ENCODE measurements at places on chromosomes 3 and 15.

GRCh38 chr3:179108086-179108485 is 36.5 kb upstream of the ZMAT3 start:
- DNase-seq = no peak

- peak; percentile 73 for DNase-seq
Observed at GRCh38 chr3:42556089-42556632, 25.6 kb downstream of the SEC22C start.

DNA sequence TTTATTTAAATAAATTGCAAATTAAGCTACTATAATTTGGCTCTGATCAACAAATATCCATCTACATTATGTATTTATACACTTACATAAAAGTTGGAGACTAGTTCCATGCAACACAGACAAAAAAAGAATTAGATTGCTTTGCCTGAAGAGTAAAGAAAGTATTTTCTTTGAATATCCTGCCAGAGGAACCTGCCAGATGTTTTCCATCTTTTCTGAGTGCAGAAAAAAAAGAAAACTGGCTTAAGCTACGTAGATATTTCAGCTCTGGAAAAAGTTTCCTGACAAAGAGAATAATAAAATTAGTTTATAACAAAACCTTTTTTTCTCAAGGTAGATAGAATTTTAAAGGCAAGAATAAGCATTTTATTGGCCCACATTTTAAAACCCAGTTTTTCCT is 607.5 kb upstream of the NAALADL2 start:
- DNase-seq = no peak

DNA sequence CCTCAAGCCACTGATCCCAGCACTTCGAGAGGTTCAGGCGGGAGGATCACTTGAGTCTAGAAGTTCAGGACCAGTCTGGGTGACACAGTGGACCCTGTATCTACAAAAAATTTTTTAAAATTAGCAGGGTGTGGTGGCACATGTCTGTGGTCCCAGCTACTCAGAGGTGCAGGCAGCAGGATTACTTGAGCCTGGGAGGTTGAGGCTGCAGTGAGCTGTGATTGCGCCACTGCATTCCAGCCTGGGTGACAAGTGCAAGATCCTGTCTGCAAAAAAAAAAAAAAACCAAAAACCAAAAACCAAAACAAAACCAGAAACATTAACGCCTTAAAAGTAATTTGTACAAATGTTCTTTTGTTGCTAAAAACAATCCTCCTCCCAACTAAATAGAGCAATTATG is 27.9 kb upstream of the SLC12A8 start:
- DNase-seq = no peak

- no peak for DNase-seq
Observed at GRCh38 chr3:73504239-73504638, 120.5 kb downstream of the PDZRN3 start.

GRCh38 chr3:112813723-112814171 is 32.9 kb downstream of the CD200R1L start:
- DNase-seq = no peak

DNA sequence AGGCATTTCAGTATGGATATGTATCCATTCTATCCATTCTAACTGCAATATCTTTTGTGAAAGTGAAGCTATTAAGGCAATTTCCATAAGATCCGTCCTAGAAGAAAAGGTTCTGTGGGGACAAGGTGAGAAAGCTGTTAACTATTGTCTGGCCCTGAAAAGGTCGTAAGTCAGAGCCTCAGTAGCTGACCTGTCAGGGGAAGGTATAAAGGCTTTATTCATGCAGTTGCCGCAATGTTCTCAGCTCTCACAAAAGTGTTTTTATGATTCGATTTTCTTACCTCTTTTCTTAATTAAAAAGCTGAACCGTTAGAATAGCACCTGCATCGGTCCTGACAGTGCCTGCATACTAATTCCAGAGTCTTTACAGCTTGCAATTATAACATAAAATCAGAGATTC is 24.7 kb downstream of the ZIC4 start:
- no peak for DNase-seq

- no peak for DNase-seq
Observed at GRCh38 chr3:196813903-196814302, 53.8 kb upstream of the SENP5 start.

- DNase-seq = no peak
Observed at GRCh38 chr3:124019291-124019690, 27.4 kb upstream of the ROPN1 start.

DNA sequence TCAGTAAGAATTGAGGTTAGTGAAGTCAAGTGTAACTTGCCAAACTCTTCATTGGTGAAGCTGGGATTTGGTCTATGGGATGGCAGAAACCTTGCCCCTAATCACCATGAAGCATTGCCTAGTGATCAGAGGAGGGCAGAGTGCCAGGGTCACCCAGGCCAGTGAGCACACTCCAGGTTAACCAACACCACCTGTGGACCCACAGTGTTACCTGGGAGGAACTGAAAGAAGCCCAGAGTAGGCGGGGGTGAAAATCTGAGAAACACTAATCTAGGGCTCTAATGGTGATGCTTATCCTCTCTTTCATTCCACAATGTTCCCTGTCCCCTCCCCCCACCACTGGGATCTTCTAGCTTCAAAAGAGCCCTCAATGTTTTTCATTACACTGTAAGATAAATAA is 372.8 kb downstream of the CTNNB1 start:
- no peak for DNase-seq

DNA sequence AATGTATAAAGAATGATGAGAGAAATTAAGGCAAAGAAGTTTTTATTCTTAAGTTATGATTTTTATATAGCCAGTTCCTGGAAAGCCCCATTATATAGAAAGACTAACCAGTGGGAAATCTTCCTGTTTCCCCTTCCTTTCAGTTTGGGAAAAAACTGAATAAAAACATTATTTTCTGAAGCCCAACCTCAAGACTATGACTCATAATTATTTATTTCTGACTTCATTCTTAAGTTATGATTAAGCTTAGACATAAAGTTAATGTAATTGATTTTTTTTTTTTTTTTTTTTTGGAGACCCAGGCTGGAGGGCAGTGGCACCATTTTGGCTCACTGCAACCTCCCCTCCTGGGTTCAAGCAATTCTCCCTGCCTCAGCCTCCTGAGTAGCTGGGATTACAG is 55.8 kb downstream of the TRPC1 start:
- DNase-seq = no peak

- no peak for DNase-seq
Observed at GRCh38 chr15:74535388-74536084, 5.5 kb upstream of the ARID3B start.

- DNase-seq = no peak
Observed at GRCh38 chr15:70998319-70998718, 105.7 kb downstream of the LRRC49 start.

DNA sequence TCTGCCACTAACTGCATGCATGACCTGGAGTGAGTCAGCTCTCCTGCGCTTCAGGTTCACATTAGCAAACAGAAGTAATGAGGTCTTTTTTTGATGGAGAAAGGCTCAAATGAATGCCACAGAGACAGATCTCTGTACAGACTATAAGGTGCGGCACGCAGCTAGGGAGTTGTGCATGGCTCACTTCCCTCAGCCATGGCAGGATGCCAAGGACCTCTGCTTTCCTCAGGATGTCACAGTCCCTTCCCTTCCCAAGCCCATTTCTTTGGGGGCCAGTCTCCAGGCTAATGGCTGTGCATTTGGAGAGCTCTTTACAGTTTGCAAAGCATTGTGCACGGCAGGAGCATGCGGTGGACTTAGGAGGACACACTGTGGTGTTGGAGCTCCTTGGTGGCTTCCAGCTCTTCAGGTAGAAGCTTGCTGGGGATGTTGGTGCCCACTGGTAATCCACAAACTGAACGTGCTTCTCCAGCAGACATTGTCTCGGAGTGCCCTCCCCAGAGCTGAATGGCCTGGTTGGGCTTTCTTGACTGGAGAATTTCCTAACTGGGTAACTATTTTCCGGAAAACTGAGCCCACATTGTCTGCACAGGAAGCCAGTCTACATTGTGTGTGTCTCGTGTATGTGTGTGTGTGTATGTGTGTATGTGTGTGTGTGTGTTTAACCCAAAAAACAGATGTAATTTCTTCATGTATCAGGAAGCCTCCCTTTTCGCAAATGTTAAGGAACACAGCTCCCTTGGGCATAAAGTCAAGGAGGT is 172.5 kb upstream of the TLE3 start:
- no peak for DNase-seq

- no peak for DNase-seq
Observed at GRCh38 chr3:52122491-52122890, 31.7 kb downstream of the POC1A start.

DNA sequence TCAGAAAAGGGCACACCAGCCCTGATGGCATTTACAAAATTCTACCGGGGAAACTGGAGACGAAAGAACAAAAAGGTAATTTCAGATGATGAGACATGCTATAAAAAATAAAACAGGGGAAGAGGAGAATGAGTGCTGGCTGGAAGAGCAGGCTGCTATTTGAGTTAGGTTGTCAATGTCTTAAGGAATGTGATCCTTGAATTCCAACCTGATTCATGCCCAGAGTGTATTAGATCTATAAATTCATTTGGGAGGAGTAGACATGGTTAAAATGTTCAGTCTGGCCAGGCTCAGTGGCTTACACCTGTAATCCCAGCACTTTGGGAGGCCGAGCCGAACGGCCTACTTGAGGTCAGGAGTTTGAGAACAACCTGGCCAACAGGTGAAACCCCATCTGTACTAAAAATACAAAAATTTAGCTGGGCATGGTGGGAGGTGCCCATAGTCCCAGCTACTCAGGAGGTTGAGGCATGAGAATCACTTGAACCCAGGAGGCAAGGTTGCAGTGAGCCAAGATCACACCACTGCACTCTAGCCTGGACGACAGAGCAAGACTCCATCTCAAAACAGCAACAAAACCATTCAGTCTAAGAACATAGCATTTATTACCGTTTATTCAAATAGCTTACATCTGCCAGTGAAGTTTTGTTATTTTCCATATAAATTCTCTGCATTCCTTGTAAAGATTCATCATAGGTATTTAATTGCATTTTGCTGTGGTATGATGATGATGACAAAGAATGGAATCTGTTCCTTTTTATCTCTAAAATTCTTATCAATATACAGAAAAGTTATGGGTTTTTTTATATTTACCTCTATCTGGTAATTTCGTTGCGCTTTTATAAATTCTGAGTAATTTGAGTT is 126.7 kb upstream of the NR2E3 start:
- no peak for DNase-seq

- DNase-seq = peak; percentile 99
Observed at GRCh38 chr3:128617557-128618397, 32.8 kb downstream of the RPN1 start.

- no peak for DNase-seq
Observed at GRCh38 chr3:50203113-50203808, 1.8 kb upstream of the SLC38A3 start.

- DNase-seq = no peak
Observed at GRCh38 chr3:42850263-42850662, 25.4 kb downstream of the CYP8B1 start.

- DNase-seq = no peak
Observed at GRCh38 chr3:178823150-178823549, 248.5 kb downstream of the ZMAT3 start.

DNA sequence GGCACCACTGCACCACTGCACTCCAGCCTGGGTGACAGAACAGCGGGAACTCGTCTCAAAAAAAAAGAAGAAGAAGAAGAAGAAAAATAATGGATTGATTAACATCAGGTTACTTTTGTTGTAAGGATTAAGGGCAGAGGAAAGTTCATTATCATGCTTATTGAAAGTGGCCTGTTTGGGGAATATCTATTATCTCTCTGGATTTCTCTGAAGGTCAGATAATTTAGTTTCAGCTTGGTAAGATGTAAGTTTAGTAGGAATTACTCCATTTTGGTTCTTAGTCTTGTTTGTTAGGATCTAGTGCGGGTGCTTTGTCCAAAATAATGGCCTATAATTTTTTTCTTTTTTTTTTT is 2.5 kb upstream of the MTMR14 start:
- DNase-seq = no peak

GRCh38 chr3:50572801-50573371 is 3.6 kb downstream of the HEMK1 start:
- DNase-seq = no peak

Measured in CD4-positive, alpha-beta T cell treated with Interleukin-10 for 1 hour (primary cell).